ENCODE measurements at places on chromosomes 6 and 20.

DNA sequence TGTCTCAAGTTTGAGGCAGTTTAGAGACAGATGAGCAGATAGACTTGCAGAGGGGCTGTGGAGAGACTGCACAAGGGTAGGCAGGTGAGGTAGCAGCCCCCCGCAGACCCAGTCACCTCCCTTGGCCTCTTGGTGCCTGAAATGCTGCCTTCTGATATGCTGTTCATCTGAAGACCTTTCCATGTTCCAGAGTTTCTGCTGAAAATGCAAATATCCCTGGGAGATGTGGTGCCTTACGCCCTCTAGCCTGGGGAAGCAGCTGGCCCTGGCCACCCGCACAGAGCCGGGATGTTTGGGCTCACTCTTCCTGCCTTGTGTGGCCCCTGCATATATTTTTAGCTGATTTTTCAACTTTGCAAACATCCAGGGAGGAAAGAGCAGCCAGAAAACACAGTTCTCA lies 51.4 kb downstream of the TMEM242 start:
- no peak for DNase-seq

- DNase-seq: no peak
Observed at GRCh38 chr6:143264986-143265764, 185.3 kb downstream of the ADAT2 start.

DNA sequence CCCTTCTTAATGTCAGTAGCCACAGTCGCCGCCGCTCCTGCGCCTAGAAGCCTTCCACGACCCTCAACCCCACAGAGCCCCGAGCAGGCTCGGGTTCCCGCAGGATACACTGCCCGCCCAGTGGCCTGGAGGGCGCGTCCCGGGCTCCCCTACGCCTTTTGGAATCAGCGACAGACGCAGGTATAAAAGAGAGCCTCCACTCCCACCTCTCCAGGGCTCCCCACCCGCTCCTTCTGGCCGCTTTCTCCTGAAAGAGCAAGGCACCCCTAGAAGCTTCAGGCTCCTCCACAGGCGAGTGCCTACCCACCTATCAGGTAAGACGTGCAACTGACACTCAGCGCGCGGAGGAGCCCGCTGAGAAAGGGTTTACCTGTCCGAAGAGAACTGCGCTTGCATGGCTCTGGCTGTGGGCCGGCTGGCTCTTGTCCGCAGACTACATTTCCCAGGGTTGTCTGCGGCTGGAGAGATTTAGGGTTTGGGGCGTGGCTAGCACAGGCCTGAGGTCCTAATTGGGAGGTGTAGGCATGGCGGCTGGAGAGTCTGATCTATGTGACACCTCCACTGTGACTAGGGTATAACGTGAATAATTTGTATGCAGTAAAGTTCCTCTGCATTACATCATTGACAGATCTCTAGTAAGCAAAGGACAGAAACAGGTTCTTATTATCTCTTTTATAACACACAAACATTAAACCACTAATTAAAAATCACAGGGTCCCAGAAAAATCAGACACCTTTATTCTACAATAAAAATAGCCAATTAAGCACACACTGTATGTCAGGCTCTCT lies 13.5 kb upstream of the ZNF391 start:
- DNase-seq: peak; percentile 87

DNA sequence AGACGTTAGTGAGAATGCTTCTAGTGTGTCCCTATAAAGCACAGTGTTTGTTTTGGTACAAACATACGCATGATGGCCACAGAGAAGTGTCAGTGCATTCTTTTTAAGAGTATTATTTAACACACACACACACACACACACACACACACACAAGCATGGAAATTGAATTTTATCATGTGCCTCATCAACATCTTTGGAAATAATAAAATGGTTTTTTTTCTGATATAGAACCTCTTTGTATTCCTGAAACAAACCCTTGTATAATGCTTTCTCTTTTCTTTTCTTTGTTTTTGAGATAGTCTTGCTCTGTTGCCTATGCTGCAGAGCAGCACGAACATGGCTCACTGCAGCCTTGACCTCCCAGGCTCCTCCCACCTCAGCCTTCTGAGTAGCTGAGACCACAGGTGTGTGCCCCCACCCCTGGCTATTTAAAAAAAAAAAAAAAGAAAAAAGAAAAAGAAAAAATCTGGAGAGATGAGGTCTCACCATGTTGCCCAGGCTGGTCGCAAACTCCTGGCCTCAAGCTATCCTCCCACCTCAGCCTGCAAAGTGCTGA lies 116.2 kb upstream of the SYNDIG1 start:
- DNase-seq: no peak

- DNase-seq: no peak
Observed at GRCh38 chr6:168216117-168216516, 103.5 kb downstream of the DACT2 start.

DNA sequence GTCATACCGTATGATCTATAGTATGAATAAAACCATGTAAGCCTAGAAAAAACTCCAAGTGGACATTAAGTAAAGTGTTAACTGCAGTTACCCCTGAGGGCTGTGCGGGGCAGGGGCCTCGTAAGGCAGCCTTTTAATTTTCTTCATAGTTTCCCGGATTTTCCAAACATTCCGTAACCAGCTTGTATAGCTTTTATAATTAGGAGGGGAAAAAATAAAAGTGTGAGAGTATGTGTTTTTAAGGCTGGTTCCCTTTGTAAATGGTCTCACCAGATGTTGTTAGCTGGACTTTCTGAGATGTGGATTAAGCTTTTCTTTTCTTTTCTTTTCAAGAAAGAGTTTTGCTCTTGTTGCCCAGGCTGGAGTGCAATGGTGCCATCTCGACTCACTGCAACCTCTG lies 7.0 kb downstream of the KIAA1755 start:
- no peak for DNase-seq

GRCh38 chr6:56101141-56101553 lies 146.2 kb downstream of the COL21A1 start:
- DNase-seq: no peak

DNA sequence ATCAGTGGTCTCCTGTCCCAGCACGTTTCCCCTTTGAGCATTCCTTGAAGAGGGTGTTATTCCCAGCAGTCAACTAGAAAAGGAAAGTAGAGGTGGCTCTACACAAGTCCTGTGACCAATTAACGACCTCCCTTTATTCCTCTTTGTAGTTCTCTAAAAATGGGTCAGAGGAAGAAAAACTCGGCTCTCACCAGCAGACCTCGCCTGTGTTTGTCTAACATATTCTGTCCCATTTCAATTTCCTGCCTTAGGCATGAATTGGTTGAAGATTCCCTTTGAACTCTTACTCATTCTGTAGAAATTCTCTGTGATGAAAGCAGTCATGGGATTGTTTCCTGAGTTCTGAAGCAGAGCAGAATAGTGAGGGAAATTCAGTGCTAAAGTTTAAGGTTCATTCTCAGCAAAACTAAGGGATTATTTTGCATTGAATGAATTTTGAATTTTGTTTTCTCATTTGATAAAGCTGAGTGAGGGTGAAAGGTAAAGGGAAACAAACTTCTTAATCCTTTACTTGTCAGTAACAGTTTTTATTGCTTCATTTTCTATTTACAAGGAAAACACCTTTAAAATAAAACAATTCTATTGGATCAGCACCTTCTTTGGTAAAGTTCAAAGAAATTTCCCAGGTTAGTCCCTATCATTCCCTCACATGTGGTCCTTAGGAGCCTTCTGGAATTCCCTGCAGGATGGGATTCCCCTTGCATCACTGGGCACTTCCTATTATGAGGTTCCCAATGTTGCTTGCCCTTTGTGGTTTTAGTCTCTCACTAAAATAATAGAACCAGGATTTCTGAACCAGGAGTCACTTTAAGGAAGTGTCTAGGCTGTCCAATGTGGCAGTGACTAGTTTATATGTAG lies 105.8 kb downstream of the SLX4IP start:
- no peak for DNase-seq

GRCh38 chr6:29956518-29956917 lies 14.2 kb downstream of the HLA-A start:
- DNase-seq: no peak

GRCh38 chr6:24340998-24341938 lies 16.6 kb downstream of the DCDC2 start:
- DNase-seq: no peak

- DNase-seq: no peak
Observed at GRCh38 chr20:38181207-38181801, 16.2 kb upstream of the TGM2 start.

- DNase-seq: no peak
Observed at GRCh38 chr20:19996222-19996621, 20.9 kb upstream of the NAA20 start.

- DNase-seq: no peak
Observed at GRCh38 chr6:48116699-48117645, 6.0 kb upstream of the PTCHD4 start.

DNA sequence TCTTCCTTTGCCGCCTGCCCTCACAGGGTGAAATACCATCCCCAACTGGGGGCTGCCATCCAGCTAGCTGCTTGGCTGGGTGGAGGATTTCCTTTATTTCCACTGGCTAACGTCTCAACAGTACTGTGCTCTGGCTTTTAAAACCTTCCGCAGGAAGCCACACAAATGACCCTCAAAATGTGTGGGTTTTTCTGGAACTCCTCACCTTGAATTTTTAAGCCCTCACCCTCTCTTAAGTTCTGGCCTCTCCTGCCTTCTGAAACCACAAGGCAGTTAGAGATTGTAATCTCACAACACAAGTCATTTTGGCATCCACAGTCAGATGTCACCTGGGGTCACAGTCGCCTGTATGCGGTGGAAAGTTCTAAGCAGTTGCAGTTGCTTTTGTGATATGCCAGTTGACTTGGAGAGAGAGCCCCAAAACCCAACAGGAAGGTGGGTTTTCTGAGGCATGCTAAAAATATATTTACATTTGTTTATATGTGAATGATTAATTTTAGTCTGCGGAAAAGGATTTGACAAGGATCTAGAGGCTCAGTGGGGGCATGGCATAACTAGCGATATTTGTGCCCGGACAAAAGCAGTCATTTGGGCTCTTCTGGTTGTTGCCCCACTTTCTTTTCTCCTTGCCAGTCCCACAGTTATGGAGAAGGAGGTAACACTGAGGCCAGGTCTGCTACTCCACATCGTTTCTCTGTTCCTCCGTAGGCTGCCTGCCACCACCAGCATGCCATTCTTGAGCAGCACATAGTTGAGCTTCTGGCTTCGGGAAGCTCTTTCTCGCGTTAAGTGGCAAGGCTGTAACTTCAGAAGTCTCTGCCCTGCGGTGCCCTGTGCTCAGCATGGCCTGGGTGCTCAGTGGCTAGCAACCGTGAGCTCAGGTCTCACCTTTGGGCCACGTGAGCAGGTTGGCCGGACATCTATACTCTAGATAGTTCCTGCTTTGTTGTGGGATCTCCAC lies 335.3 kb downstream of the CD83 start:
- DNase-seq: no peak

DNA sequence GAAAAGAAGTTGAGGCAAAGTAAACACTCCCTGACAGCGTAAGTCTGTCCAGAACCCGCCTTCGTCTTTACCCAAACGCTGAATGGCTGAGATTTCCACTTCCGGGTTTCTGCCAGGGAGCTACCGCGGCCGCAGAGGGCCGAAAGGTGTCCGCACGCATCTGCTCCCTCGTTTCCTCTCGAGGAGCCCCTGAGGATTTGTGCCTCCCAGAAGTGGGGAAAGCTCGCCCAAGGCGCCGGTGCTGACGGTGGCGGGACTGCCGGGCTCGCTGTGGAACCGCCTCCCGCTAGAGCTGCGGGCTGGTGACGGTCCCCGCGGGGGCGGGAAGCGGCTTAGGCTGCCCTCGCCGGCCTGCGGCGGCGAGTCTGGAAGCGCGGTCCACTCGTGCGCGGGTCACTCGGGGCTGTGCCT lies 1760.2 kb upstream of the DEFB115 start:
- DNase-seq: peak; percentile 36

- no peak for DNase-seq
Observed at GRCh38 chr6:36797653-36798052, 41.6 kb downstream of the CPNE5 start.

- DNase-seq: no peak
Observed at GRCh38 chr6:16591396-16592222, 169.7 kb downstream of the ATXN1 start.

DNA sequence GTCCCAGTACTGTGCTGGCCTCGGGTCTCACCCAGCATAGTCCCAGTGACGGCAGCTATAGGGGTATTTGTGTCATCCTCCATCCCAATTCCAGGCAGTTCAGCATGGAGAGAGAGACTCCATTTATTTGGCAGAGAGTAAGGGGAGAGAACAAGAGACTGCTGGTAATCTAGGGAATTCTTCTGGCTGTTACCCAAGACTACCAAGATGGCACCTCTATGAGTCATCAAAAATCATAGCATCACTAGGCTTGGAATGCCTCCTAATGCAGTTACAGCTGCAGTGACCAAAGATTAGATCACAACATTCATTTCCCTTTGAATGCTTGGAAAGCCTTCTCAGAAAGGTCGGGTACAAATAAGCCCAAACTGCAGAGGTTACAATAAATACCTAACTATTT lies 660.4 kb upstream of the FLRT3 start:
- DNase-seq: no peak

- DNase-seq: no peak
Observed at GRCh38 chr6:112252571-112253497, 1.5 kb downstream of the LAMA4 start.

GRCh38 chr6:158780988-158781691 lies 38.0 kb downstream of the EZR start:
- no peak for DNase-seq

All from lower lobe of right lung (tissue), 2 donors.